ENCODE measurements at places on chromosomes 7 and 10. TPM values are rescaled to one million over a fixed set of nuclear protein-coding genes. Genes with fewer than 3 reads are reported as not detected.

GRCh38 chr7:771234-772004 lies 44.3 kb upstream of the PRKAR1B start:
- DNase-seq, result no peak

GRCh38 chr7:157490465-157490912 lies 153.7 kb downstream of the DNAJB6 start:
- peak; percentile 78 for DNase-seq

- no peak for DNase-seq
Observed at GRCh38 chr7:78015574-78016260, 217.1 kb downstream of the PHTF2 start.

DNA sequence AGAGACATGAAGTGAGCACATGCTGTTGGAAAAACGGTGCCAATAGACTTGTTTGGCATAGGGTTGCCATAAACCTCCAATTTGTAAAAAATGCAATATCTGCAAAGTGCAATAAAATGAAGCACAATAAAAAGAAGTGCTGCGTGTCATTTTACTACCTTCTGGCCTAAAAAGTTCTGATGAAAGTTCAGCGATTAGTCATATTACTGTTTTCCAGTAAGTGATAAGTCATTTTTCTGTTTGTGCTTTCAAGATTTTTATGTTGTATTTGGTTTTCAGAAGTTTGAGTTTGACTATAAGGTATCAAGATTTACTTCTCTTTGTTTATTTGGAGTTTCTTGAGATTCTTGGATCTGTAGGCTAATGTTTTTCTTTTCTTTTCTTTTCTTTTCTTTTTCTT lies 16.8 kb downstream of the AOAH start:
- DNase-seq, result no peak

DNA sequence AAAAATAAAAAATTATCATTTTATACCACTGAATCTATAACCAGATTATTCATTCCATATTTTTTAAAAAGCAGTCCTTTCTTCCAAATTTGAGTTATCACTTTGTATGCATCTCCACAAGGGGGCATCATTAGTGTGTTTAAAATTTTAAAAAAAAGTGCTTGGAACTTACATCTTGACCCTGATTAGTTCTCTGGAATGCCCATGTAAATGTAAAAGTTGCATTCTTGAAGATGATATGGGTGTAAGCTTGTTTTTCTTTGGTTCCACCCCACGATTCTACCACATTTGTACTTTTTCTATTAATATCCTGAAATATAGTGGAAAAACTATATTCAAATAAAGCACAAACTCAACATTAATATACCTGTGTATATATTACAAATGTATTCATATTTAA lies 144.9 kb downstream of the ELAPOR2 start:
- no peak for DNase-seq

DNA sequence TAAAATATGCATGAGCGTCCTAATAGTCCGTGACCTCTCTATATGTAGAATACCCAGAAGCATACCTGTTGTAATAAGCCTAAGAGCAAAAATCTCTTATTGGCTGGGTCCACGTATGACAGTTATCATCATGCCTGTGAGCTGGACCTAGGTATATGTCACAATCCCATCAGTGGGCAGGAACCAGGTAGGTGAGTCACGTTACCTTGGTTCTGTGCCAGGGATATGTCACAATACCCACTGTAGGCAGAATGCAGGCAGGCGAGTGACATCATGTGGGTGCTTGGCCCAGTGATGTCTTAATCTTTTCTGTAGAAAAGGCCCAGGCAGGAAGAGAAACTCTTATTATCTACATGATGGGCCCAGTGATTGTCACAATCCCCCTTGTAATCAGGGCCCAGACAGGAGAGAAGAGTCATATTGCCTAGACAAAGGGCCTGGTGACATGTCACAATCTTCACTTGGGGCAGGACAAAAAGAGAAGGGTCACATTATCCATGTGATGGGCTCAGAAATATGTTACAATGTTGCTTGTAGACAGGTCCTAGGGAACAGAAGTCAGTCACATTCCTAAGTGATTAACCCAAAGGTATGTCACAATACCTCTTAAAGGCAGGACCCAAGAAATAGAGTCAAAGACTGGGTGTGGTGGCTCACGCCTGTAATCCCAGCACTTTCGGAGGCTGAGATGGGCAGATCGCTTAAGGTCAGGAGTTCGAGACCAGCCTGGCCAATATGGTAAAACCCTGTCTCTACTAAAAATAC lies 12.9 kb upstream of the ZNF736 start:
- DNase-seq, result no peak

DNA sequence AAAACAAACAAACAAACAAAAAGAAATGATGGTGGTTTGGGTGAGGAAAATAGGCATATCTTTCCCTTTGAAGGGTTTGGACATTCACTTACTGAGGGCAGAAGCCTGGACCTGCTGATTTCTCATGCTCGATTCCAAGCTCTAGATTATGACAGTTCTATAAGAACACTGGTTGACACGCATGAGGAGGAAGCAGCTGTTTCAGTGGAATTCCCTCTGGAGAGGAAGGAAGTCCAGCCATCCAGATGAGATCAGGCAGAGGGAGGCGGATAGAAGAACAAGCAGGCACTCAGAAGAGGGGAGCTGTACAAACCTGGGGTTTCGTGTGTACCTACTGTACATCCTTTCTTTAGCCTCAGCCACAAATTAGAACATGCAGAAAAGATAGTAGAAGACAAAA lies 691.9 kb downstream of the INHBA start:
- DNase-seq, result no peak

- DNase-seq, result no peak
Observed at GRCh38 chr10:132251928-132252327, 55.8 kb downstream of the STK32C start.

DNA sequence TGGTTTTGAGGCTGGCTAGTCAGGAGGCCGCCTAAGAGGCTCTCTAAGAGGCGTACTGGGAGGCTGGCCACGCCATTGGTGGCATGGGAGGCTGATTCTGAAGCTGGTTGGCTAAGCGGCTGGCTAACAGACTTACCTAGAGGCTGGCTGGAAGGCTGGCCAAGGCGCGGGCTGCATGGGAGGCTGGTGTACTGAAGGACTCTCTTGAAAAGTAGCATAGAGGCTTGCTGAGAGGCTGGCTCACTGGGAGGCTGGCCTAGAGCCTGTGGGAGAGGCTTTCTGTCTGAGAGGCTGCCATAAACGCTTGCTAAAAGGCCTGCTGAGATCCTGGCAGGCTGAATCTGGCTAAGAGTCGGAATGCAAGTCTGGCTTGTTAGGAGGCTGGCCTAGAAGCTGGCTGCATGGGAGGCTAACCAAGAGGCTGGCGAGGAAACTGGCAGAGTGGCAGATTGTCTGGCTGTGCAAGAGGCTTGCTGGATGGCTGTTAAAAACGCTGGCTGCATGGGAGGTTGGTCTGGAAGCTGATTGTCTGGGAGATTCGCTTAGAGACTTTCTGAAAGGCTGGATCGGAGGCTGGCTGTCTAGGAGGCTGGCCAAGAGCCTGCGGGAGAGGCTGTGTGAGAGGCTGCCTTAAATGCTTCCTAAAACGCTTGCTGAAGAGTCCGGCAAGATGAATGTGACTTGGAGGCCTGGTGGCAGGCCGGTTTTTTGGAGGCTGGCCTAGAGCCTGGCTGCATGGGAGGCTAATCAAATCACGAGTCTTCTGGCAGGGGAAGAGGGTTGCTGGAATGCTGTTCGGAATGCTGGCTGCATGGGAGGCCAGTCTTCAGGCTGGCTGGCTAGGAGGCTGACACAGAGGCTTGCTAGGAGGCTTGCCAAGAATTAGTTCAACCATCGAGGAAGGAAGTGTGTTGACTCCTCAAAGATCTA lies 134.2 kb downstream of the OR13A1 start:
- DNase-seq, result no peak

- DNase-seq, result no peak
Observed at GRCh38 chr10:81872206-81872862, 2.7 kb upstream of the NRG3 start.

- no peak for DNase-seq
Observed at GRCh38 chr7:147859033-147859432, 731.5 kb upstream of the C7orf33 start.

- no peak for DNase-seq
Observed at GRCh38 chr10:97795886-97796285, 24.1 kb upstream of the SFRP5 start.

- no peak for DNase-seq
Observed at GRCh38 chr7:152406491-152406890, 29.3 kb downstream of the KMT2C start.

- no peak for DNase-seq
Observed at GRCh38 chr7:15720849-15721471, 34.5 kb upstream of the MEOX2 start.

DNA sequence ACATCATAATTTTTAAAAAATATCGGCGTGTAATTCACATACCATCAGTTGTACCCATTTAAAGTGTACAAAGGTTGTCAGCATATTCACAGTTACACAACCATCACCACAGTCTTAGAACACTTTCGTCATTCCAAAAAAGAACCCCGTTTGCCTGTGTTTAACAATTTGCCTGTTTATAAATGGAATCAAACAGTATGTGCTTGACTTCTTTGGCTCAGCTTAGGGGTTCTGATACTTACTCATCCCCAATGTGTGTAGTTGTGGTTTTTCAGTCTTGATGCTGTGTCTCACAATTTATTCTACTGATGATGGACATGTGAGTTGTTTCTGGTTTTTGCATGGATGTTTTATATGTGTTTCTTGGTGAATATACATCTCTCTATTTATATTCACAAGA lies 50.0 kb downstream of the PRPF18 start:
- DNase-seq, result no peak

GRCh38 chr7:2897023-2897422 lies 52.9 kb upstream of the GNA12 start:
- DNase-seq, result no peak

GRCh38 chr7:114575098-114575497 lies 160.5 kb downstream of the FOXP2 start:
- no peak for DNase-seq

FAS gene
- polyA plus RNA-seq, result 14.3 TPM

ZNF727 gene
- polyA plus RNA-seq, result 0.42 TPM

SLC16A12 gene
- polyA plus RNA-seq, result not detected

PTCD1 gene
- 0.83 TPM for polyA plus RNA-seq

CALCR gene
- polyA plus RNA-seq, result not detected
